ENCODE measurements at places on chromosomes 2 and 18.
A peak's percentile ranks its signal among the peaks of the same experiment; 100 is the strongest.

DNA sequence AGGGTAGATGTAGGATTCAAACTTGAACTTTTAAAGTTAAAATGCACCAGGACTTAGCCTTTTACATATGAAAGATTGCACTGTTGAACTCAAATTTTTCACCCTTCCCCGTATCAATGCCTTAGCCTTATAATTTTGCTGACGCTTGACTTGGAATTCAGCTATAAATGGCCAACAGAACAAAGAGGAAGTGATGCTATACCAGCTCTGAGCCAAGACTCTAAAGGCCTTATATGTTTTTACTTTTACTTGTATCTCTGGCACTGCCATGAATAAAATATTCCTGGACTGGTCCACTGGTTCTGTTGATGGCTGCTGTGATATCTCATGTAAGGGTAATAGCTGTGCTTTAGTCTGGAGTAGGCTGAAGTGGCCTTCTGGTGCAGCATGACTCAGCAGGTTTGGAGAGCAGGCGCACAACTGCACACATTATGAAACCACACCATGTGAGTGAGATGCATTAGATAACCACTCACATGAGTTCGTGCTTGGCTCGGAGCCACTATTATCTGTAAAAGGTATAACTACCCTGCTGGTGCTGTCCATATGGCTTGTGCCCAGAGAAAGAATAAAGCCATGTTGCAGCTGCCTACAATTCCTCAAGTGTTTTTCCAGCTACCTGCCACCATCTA is 8.4 kb upstream of the IER3IP1 start:
- DNase-seq = no peak

- DNase-seq = no peak
Measured at GRCh38 chr2:228352048-228352447, 170.6 kb upstream of the SPHKAP start.

GRCh38 chr2:20299113-20299512 is 51.5 kb downstream of the PUM2 start:
- no peak for DNase-seq

DNA sequence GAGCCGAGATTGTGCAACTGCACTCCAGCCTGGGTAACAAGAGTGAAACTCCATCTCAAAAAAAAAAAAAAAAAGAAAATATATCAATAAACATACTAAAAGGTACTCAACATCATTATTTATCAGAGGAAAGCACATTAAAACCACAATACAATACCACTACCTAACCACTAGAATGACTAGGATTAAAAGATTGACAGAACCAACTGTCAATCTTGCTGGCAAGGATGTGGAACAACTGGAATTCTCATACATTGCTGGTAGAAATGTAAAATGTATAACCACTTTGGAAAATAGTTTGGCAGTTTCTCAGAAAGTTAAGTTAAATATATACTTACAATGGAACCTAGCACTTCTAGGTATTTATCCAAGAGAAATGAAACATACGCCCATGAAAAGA is 88.6 kb downstream of the B3GNT2 start:
- DNase-seq = no peak

- DNase-seq = no peak
Measured at GRCh38 chr2:20541651-20542050, 94.8 kb downstream of the RHOB start.

DNA sequence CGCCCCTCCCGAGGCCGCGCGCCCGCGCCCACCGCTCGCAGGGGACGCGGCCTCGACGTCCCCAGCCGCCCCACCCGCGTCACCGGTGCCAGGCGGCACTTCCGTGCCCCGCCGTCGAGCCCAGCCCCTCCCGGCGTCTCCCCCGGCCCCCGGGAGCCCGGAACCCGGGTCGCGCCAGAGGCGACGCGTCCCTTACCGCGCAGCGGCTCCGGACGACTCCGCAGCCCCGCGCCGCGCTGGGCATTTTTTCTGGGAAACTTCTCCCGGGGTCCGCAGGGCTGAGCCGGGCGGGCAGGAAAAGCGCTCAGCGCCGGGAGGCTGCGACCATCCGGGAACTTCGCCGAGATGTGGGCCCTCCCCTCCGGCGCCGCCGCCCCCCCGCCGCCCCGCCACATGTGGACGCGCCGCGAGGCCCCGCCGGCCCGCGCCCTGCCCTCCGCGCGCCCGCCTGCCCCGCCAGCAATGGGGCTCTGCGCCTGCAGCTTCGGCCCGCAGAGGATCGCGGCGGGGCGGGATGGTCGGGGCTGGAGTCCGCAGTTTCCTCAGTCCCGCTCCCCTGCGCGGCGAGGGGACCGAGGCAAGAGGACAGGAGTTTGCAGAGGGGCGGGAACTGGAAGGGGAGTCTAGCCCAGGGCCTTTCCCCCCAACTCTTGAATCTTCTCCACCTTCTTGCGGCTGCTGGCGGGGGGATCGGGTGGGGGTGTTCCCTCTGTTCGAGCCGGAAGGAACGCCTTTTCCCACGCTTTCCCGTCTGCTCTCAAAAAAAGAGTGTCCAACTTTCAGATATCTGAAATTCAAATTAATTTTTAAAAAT is 81.5 kb downstream of the CHRNA1 start:
- peak; percentile 28 for DNase-seq

- no peak for DNase-seq
Measured at GRCh38 chr2:174722942-174723592, 41.2 kb downstream of the CHRNA1 start.

GRCh38 chr2:191840921-191841320 is 6.0 kb downstream of the CAVIN2 start:
- no peak for DNase-seq

- no peak for DNase-seq
Measured at GRCh38 chr18:63992751-63993150, 22.9 kb downstream of the SERPINB8 start.

DNA sequence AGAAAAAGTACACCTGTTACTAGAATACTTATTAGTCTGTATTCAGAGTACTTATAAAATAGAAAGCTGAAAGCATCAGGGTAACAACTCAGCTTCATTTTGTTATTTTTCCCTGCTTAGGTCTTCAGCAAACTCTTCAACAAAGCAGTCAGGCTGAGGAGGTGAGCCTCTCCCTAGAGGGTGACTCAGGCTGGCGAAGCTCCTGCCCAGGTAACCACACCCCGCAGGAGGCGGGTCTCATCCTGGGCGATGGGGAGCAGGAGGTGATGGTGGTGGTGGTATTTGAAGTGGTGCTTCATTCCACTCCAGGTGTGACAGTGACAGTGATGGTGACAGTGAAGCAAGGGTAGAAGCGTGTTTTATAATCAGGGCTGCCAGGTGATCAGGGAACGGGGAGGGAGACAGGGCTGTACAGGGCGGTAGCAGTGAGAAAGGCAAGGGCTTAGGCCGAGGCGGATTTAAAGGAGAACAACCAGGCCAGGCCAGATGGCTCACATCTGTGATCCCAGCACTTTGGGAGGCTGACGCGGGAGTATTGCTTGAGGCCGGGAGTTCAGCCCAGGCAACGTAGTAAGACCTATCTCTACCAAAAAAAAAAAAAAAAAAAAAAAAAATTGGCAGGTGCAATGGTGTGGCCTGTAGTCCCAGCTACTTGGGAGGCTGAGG is 127.1 kb downstream of the SOCS6 start:
- no peak for DNase-seq

GRCh38 chr2:33051586-33052360 is 105.0 kb downstream of the LTBP1 start:
- DNase-seq = no peak

- DNase-seq = no peak
Measured at GRCh38 chr2:210190345-210190744, 19.1 kb upstream of the KANSL1L start.

DNA sequence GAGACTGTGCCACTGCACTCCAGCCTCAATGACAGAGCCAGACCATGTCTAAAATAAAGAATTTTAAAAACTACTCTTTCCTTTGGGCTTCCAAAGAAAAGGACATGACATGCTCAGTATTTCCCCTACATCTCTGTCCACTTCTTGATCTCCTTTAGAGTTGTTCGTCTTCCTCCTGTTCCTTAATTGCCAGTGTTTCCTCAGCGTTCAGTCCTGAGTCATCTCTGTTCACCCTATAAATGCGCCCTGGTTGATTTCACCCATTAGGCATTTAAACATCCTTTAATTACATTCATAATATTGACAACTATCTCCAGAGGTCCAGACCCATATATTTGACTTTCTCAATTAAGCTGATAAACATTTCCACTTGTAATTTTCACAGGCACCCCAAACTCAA is 64.0 kb downstream of the AAK1 start:
- no peak for DNase-seq

DNA sequence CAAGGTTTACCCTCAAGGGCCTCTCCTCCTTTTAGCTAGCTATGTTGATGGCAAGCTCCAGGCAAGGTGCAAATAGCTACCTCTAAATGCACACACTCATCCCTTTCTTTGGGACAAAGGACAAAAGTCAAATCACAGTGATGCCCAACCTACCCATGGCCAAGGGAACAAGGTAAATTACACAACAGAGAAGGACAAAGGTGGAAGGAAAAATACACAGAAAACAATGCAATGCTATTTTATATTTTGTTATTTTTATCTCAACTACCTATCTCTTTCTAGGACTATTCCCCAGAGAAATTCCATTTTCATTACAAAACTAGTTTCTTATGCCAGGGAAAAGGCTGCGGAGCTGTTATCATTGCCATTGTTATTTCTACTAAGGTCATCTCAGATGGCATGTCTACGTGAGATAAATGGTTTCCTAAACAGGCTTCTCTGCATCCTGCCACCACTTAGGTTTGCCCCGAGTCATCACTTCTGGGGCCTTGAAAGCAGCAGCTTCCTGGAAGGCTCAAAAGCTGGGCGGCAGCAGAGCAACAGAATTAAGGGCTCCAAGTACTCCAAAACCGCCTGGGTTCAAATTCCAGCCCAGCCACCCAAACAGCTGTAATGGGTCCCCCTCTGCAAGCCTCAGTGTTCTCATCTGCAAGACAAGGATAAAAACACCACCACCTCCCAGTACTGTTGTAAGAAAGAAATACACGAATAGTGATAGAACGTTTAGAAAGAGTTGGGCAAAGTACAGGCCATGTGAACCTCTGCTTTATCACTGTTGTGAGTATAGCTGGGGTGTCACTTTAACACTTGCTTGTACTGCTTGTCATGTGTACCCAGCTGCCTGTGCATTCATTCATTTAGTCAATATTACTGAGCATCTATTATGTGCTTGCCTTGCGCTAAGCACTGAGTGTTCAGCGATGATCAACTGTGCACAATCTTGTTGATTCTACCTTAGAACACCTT is 20.9 kb downstream of the BCL2 start:
- no peak for DNase-seq

- no peak for DNase-seq
Measured at GRCh38 chr18:13420969-13421686, 202.6 kb downstream of the LDLRAD4 start.

DNA sequence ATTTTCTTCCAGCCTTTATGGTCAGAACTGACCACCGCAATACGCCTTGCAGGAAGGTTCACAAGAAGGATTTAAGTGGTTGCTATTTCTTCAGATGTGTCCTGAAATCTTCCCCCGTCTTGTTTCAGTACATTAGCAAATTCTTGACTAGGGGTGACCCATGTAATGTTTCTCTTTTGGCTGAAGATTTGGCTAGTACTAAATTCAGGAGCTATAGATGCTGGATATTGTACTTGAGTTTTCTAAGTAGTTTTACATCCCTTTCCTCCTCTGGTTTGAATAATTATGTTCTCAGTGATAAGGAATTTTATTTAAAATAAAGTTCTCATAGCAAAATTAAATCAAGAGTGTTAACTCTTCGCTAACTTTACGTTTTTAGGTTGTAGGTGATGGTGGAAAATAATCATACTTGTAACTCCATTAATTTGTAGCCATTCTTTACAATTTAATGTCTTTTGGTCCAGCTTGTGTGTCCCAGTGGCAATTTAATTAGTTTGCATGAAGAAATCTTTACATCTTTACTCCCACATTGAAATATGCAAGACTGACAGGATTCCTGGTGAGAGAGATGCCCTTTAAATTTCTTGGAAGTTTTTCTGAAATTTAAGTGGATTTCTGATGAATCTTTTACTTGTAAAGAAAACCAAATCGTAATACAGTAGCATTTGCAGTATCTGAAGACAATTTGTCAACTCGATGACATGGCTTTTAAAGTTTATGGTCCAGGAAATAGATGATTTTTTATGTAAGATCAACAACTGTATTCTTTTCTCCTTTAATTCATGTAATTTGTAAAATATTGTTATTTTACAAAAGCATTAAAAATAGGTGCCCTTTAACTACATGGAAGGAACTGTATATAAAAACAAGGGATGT is 2.8 kb downstream of the PHLPP1 start:
- DNase-seq = no peak

GRCh38 chr18:23306822-23307221 is 146.3 kb upstream of the RIOK3 start:
- no peak for DNase-seq

DNA sequence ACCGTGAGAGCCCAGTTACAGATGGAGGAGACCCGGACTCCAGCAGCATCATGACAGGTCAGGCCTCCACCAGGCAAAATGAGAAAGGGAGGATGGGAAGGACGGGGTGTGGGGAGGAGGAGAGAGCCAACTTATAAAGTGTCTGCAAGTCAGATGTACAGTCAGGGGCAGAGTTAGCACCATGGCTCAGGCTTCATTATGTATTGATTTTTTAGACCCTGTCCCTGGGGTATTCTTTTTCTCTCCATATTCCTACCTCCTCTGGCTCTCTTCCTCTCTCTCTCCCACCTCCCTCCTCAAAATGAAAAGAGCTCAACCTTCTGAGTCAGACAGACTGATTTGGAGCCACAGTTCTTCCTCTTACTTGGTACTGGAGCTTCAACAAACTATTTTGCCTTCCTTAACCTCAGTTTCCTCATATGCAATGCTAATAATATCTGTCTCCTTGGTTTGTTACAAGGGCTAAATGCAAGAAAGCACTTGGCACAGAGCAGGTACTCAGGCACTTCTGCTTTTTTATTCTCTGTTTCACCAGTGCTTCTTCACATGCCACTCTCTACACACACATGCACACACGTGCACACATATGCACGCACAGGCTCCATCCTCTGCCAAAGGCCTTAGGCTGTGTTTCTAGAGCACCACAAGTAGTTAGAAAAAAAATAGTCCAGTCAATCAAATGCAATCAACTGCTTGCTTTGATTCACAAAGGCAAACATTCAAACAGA is 92.3 kb upstream of the PKDCC start:
- DNase-seq = no peak

DNA sequence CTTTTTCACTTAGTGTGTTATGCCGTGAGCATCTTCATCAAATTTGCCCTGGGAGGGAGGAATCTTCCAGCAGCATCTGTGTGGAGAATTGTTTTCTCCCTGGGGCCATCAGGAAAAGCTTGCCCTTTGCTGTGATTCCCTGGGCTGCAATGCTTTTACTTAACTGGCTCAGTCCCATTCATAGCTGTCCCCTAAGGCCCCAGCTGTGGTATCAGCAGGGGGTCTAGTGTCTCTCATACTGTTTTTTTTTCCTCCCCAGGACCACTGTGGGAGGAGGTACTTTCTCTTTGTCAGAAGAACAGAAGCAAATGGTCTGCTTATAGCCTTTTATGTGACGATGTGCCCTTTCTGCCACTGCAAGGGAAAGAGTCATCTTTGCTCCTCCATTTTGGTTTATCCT is 176.8 kb upstream of the CELF4 start:
- DNase-seq = no peak

All from occipital lobe (tissue), 3 donors.